ENCODE measurements at places on chromosomes 2 and 18.
A peak's percentile ranks its signal among the peaks of the same experiment; 100 is the strongest.

DNA sequence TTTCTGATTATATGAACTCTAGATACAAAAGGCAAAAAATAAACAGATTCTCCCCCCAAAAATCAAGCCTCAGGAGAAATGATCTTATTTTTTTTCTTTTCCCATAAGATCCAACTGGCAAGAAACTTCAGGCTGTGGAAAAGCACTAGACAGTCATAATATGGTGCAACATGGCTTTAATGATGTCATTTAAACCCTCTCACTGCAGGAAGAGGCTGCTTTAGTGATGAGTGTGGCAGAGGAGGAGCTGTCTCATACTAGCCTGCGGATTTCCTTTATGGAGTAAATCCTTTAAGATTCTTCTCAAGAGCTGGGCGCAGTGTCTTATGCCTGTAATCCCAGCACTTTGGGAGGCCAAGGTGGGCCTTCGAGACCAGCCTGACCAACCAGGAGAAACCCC, 83.3 kb upstream of the CD28 start:
- H3K27me3 ChIP-seq: no peaks in the 10 kb centered on the region
- H3K27ac ChIP-seq: peak overlapping the region; percentile 38
- H3K4me3 ChIP-seq: no peak overlapping the region
- H3K4me1 ChIP-seq: peaks cover 28% of the 10 kb centered on the region

DNA sequence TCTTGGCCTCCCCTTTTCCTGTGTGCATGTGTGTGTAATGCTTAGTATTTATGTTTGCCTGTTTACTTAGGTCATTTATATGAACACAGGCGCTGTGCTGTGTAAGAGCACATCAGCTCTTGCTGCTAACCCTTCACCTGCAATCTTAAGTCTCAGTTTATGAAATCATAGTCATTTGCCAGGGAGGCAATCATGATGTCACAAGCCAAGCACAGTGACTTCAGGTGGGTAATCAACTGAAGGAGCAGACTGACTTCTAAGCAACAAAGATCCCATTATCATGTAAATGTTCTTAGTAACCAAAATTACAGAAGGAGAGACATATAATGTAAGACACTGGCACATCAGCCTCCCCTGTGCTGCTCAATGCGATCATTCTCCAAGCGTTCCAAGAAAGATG, 386.3 kb upstream of the MEIS1 start:
- no peak overlapping the region for H3K4me3 ChIP-seq
- no peaks in the 10 kb centered on the region for H3K27me3 ChIP-seq
- no peak overlapping the region for H3K27ac ChIP-seq
- no peaks in the 10 kb centered on the region for H3K4me1 ChIP-seq

- H3K4me1 ChIP-seq: peaks cover 4% of the 10 kb centered on the region
- no peaks in the 10 kb centered on the region for H3K36me3 ChIP-seq
- no peak overlapping the region for H3K4me3 ChIP-seq
- no peak for DNase-seq
- H3K27ac ChIP-seq: no peak overlapping the region
Observed at GRCh38 chr2:148531235-148531634, 113.3 kb upstream of the EPC2 start.

DNA sequence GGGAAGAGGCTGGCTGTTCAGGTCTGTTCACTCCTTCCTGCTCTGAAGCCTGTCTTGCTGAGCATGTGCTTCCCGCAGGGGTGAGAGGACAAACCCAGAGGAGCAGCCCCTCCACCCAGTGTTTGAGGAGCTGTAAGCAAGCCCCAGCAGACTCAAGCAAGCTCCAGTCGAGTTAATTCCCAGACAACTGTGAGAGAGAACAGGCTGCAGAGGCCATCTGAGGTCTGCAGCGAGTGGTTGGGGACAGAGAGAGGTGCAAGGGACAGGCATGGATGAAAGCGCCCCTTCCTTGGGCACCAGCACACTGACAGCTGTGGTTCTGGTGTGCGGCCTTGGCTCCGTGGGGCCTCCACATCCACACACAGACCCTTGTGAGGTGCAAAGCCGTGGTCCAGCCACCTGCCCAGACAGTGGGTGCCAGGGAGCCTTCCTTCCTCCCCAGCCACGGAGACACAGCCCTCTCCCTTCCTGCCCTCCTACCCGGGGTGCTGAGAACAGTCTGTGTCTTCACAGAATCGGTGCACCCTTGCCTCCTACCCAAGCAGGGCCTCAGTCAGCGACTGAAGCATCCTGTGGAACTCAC, 36.2 kb downstream of the MAL start:
- no peaks in the 10 kb centered on the region for H3K27me3 ChIP-seq
- H3K4me3 ChIP-seq: no peak overlapping the region
- H3K36me3 ChIP-seq: no peaks in the 10 kb centered on the region
- no peak overlapping the region for H3K27ac ChIP-seq
- peak; percentile 12 for DNase-seq
- H3K4me1 ChIP-seq: no peaks in the 10 kb centered on the region

- no peaks in the 10 kb centered on the region for H3K4me1 ChIP-seq
- H3K27ac ChIP-seq: no peak overlapping the region
- no peak for DNase-seq
- no peaks in the 10 kb centered on the region for H3K36me3 ChIP-seq
Observed at GRCh38 chr2:72062336-72062735, 85.3 kb downstream of the CYP26B1 start.

- no peaks in the 10 kb centered on the region for H3K36me3 ChIP-seq
- H3K4me1 ChIP-seq: no peaks in the 10 kb centered on the region
- no peak overlapping the region for H3K4me3 ChIP-seq
- DNase-seq: no peak
Observed at GRCh38 chr18:76208678-76209306, 286.2 kb downstream of the ZNF516 start.

DNA sequence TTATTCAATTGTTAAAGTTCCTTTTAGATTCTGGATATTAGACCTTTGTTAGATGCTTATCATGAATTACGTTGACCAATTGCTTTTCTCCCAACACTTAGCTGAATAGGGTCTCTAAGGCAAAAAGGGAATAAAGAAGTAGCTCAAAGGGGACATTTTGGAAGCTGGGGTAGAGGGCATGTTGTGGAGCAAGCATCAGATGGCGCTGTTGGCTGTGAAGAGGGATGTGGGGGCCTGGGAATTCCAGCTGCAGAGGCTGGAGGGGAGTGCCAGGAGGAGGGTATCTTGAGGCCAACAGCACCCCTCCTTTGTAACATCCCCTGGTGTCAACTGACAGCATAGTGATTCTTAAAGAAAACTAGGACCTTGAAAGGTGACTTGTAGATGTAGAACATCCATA, 198.2 kb downstream of the ADCYAP1 start:
- no peaks in the 10 kb centered on the region for H3K36me3 ChIP-seq
- no peaks in the 10 kb centered on the region for H3K27me3 ChIP-seq
- no peak overlapping the region for H3K4me3 ChIP-seq
- DNase-seq: no peak
- H3K27ac ChIP-seq: no peak overlapping the region

GRCh38 chr18:78085241-78086185, 835.9 kb downstream of the GALR1 start:
- DNase-seq: peak; percentile 52
- H3K27me3 ChIP-seq: no peaks in the 10 kb centered on the region
- no peak overlapping the region for H3K27ac ChIP-seq
- H3K4me3 ChIP-seq: no peak overlapping the region
- no peaks in the 10 kb centered on the region for H3K36me3 ChIP-seq

- no peak overlapping the region for H3K27ac ChIP-seq
- H3K4me1 ChIP-seq: no peaks in the 10 kb centered on the region
- no peak overlapping the region for H3K4me3 ChIP-seq
- no peaks in the 10 kb centered on the region for H3K36me3 ChIP-seq
Observed at GRCh38 chr2:26916128-26916692, 54.2 kb upstream of the MAPRE3 start.

DNA sequence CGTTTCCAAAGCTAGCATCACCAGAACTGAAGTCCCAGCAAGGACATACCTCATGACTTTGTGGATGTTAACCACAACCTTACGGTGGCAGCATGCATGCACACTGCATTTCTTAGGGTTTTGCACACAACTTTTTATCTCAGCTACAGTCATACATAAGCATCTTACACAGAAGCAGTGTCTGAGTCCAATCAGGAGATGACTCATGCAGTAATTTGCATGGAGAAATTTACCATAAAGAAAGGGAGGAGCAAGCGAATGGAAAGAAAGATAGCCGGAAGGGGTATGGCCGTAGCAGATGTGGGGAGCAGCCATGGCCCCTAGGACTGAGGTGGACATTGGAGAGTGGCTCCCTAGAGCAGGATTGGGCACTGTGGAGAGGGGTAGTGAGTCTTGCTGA, 522.5 kb downstream of the GALR1 start:
- H3K36me3 ChIP-seq: no peaks in the 10 kb centered on the region
- H3K27me3 ChIP-seq: no peaks in the 10 kb centered on the region
- no peaks in the 10 kb centered on the region for H3K4me1 ChIP-seq
- no peak overlapping the region for H3K27ac ChIP-seq
- no peak overlapping the region for H3K4me3 ChIP-seq

DNA sequence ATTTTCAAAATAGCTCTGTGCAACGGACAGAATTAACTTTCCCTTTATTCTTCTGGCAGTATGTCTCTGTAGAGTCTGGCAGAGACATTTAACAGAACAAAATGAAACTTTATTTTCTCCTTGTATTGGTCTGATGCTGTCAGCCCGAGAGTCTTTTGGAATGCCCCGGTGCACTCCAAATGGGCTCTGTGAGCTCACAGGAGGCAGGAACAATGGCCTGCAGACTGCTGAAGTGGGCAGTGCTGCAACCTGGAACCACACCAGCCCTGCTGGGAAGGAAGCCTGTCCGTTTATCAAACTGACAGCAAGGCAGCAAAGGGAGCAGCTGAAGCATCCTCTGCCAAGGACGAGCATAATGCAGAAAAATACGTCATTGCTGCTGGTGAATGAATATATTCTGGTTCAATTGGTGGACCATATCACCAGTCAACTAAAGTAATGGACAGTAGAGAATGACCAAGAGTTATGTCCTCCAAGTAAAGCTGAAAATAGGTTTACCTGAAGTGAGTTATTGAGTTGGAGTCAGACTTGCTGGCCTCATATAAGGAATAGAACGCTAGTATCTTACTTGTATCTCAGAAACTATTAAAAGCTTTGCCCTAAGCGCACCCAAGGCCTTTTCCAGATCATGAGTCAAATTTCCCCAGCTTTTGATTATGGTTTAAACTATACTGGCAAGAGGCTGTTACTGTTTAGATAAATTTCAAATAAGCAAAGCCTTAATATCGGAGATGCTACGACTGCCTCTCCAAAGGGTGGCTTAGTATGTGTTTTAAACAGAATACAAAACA, 207.6 kb upstream of the TANK start:
- peaks cover 18% of the 10 kb centered on the region for H3K4me1 ChIP-seq
- peak overlapping the region; percentile 26 for H3K4me3 ChIP-seq
- DNase-seq: peak; percentile 45
- H3K27ac ChIP-seq: peak overlapping the region; percentile 26

DNA sequence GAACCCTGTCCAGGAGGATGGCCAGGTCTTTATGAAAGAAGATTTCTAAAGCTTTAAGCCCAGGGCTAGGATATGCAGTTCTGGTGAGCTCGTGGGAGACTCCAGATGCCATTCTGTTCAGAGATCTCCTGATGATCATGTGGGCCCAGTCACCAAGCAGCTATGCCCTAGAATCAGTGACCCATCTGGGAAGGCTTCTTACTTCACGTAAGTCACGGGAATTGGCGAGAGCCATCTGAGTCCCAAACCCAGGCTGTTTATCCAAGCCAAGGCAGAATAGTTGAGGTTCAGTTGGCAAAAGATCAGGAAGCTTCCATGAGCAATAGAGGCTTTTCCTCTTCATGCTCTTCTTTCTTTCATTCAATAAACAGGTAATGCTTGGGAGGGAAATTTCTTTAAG, 23.9 kb downstream of the ANTXR1 start:
- H3K27ac ChIP-seq: no peak overlapping the region
- no peak for DNase-seq
- H3K36me3 ChIP-seq: no peaks in the 10 kb centered on the region
- no peak overlapping the region for H3K4me3 ChIP-seq
- H3K27me3 ChIP-seq: no peaks in the 10 kb centered on the region

GRCh38 chr2:4579977-4580376, 876.6 kb downstream of the DCDC2C start:
- no peak overlapping the region for H3K27ac ChIP-seq
- no peaks in the 10 kb centered on the region for H3K36me3 ChIP-seq
- no peak overlapping the region for H3K4me3 ChIP-seq
- no peak for DNase-seq
- H3K27me3 ChIP-seq: no peaks in the 10 kb centered on the region

- peaks cover 54% of the 10 kb centered on the region for H3K4me1 ChIP-seq
- H3K36me3 ChIP-seq: no peaks in the 10 kb centered on the region
- no peak overlapping the region for H3K4me3 ChIP-seq
- DNase-seq: no peak
- H3K27ac ChIP-seq: peak overlapping the region; percentile 40
Observed at GRCh38 chr2:190530248-190530900, 4.1 kb downstream of the NEMP2 start.

DNA sequence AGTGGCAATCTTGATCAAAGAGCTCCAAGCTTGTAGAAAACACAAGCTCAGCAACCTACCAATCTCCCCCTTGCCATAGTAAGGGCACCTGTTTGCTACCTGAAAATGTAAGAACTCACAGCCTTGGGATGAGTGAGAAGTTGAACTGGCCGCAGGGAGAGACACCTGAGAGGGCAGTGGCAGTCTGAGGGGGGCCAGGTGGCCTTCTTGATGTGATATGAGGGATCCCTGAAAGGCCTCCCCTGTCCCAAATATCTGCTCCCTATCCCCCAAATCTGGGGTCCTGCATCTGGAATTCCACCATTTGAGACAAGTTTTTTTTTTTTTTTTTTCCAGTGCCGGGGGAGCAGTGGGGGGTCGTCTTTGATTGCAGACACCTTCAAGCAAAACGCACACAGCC, 230.2 kb upstream of the SMAD2 start:
- H3K36me3 ChIP-seq: no peaks in the 10 kb centered on the region
- peak overlapping the region; percentile 58 for H3K4me3 ChIP-seq
- DNase-seq: no peak

GRCh38 chr2:223314811-223315210, 262.8 kb downstream of the KCNE4 start:
- no peaks in the 10 kb centered on the region for H3K36me3 ChIP-seq
- DNase-seq: no peak
- H3K27ac ChIP-seq: no peak overlapping the region
- H3K27me3 ChIP-seq: no peaks in the 10 kb centered on the region
- H3K4me1 ChIP-seq: no peaks in the 10 kb centered on the region

DNA sequence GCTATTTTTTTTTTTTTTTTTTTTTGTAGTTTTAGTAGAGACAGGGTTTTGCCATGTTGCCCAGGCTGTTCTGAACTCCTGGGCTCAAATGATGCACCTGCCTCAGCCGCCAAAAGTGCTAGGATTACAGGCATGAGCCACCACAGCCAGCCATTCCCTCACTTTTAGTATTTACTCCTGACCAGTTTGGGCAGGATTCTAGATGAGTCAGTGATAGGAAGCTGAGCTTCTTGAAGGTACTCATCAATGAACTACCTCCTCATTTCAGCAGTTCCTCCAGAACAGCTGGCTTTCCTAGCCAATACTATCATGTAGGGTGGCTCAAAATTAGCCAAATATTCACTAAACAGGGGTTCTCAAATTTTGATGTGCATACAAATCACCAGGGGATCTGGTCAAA, 57.2 kb downstream of the CYBRD1 start:
- no peak for DNase-seq
- H3K27ac ChIP-seq: no peak overlapping the region
- no peaks in the 10 kb centered on the region for H3K27me3 ChIP-seq
- no peak overlapping the region for H3K4me3 ChIP-seq
- H3K36me3 ChIP-seq: no peaks in the 10 kb centered on the region

Measured in upper lobe of left lung (tissue), 6 donors.